ENCODE measurements at places on chromosomes 3 and 15. TPM values are rescaled to one million over a fixed set of nuclear protein-coding genes. Genes with fewer than 3 reads are reported as not detected.

GRCh38 chr3:158743664-158744566 lies 11.7 kb upstream of the RARRES1 start:
- no peak overlapping the region for H3K4me3 ChIP-seq
- no peaks in the 10 kb centered on the region for H3K4me1 ChIP-seq
- no peaks in the 10 kb centered on the region for H3K36me3 ChIP-seq
- DNase-seq = no peak

Gene MINDY4B
- not detected for total RNA-seq

GRCh38 chr15:78205337-78205736 lies 29.0 kb downstream of the ACSBG1 start:
- H3K27ac ChIP-seq = no peak overlapping the region
- no peaks in the 10 kb centered on the region for H3K27me3 ChIP-seq
- no peaks in the 10 kb centered on the region for H3K36me3 ChIP-seq
- H3K4me3 ChIP-seq = no peak overlapping the region
- no peak for DNase-seq
- no peaks in the 10 kb centered on the region for H3K4me1 ChIP-seq

GRCh38 chr3:102031834-102032233 lies 182.5 kb downstream of the NFKBIZ start:
- no peaks in the 10 kb centered on the region for H3K4me1 ChIP-seq
- H3K36me3 ChIP-seq = no peaks in the 10 kb centered on the region
- no peak overlapping the region for H3K4me3 ChIP-seq
- H3K27me3 ChIP-seq = no peaks in the 10 kb centered on the region
- H3K27ac ChIP-seq = no peak overlapping the region

Gene PRRT3
- 2.5 TPM for total RNA-seq

- no peaks in the 10 kb centered on the region for H3K36me3 ChIP-seq
- no peak overlapping the region for H3K4me3 ChIP-seq
- H3K27ac ChIP-seq = no peak overlapping the region
- H3K27me3 ChIP-seq = no peaks in the 10 kb centered on the region
- H3K4me1 ChIP-seq = no peaks in the 10 kb centered on the region
- no peak for DNase-seq
These were observed 71.1 kb downstream of the LRRFIP2 start for GRCh38 chr3:37103103-37103808.

DNA sequence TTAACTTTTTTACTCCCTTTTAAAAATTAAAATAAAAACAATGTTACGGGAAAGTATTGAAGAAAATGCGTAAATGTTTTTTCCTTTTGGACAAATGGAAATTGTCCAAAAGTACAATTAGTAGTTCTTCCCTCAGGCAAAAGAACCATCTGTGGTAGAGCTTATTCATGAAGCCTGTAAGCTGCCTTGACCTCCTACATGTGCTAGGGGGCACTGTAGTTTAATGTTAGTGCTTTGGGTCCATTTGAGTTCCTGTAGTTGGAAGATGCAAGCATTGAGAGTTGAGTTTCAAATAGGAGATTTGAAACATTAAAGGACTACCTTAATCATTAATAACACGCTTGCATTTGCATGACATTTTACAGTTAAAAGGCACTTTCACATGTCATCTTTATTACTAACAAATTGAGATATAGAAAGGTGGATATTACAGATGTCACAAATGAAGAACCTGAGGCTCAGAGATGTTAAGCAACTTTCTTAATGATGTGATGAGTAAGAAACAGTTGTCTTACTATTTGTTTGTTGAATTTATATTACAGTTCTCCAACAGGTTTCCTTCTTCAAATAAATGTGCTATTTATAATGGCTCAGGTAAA lies 1.8 kb upstream of the ZNF385D start:
- no peaks in the 10 kb centered on the region for H3K36me3 ChIP-seq
- DNase-seq = peak; percentile 35
- H3K4me3 ChIP-seq = no peak overlapping the region
- no peaks in the 10 kb centered on the region for H3K27me3 ChIP-seq
- H3K27ac ChIP-seq = no peak overlapping the region
- H3K4me1 ChIP-seq = no peaks in the 10 kb centered on the region

DNA sequence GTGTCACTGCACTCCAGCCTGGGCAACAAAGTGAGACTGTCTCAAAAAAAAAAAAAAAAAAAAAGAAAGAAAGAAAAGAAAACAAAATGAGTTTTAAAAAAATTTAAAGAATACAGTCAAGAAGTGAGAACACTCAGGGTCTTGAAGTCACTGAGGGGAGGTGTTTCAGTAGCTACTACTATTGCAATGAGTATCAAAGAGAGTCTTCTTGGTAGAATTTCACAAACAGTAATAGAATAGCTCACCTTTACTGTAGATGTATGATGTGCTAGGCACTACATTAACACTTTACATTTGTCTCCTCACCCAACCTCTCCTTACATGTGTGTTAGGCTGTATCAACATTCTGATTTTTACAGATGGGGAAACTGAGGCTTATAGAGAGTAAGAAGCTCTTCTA lies 43.9 kb downstream of the EOMES start:
- no peaks in the 10 kb centered on the region for H3K36me3 ChIP-seq
- H3K4me3 ChIP-seq = no peak overlapping the region
- no peaks in the 10 kb centered on the region for H3K4me1 ChIP-seq
- no peak overlapping the region for H3K27ac ChIP-seq

- H3K4me1 ChIP-seq = peaks cover 9% of the 10 kb centered on the region
- no peak for DNase-seq
- no peaks in the 10 kb centered on the region for H3K36me3 ChIP-seq
- H3K27ac ChIP-seq = peak overlapping the region; percentile 50
- H3K27me3 ChIP-seq = no peaks in the 10 kb centered on the region
- no peak overlapping the region for H3K4me3 ChIP-seq
These were observed 70.7 kb downstream of the SSR3 start for GRCh38 chr3:156483961-156484787.

Gene P3H2
- 50.7 TPM for total RNA-seq

- no peaks in the 10 kb centered on the region for H3K36me3 ChIP-seq
- no peaks in the 10 kb centered on the region for H3K27me3 ChIP-seq
- H3K4me1 ChIP-seq = peaks cover 6% of the 10 kb centered on the region
- peak overlapping the region; percentile 45 for H3K27ac ChIP-seq
- DNase-seq = no peak
- no peak overlapping the region for H3K4me3 ChIP-seq
These were observed 392.3 kb upstream of the NECTIN3 start for GRCh38 chr3:110679285-110679684.

DNA sequence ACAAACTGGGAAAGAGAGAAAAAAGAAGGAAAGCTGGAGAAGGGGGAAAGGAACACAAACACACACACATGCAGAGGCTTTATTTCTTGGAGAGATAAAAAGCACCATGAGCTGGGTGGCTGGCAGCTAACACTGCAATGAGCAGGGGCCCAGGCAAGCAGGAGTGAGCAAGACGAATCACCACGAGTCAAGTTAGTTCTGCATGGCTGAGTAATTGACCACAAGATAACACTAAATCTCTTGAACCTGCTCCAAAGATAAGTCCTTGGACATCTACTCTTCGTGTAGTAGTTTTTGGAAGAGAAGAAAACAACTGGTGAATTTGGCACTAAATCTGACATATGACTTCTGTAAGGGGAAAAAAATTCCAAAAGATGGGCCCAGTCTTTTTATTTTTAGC lies 100.9 kb downstream of the MYO5A start:
- H3K4me1 ChIP-seq = no peaks in the 10 kb centered on the region
- DNase-seq = peak; percentile 4

- H3K4me3 ChIP-seq = no peak overlapping the region
- peak; percentile 92 for DNase-seq
- no peak overlapping the region for H3K27ac ChIP-seq
- no peaks in the 10 kb centered on the region for H3K27me3 ChIP-seq
- H3K36me3 ChIP-seq = no peaks in the 10 kb centered on the region
These were observed 463.6 kb upstream of the KCNMB2 start for GRCh38 chr3:178072391-178073305.

DNA sequence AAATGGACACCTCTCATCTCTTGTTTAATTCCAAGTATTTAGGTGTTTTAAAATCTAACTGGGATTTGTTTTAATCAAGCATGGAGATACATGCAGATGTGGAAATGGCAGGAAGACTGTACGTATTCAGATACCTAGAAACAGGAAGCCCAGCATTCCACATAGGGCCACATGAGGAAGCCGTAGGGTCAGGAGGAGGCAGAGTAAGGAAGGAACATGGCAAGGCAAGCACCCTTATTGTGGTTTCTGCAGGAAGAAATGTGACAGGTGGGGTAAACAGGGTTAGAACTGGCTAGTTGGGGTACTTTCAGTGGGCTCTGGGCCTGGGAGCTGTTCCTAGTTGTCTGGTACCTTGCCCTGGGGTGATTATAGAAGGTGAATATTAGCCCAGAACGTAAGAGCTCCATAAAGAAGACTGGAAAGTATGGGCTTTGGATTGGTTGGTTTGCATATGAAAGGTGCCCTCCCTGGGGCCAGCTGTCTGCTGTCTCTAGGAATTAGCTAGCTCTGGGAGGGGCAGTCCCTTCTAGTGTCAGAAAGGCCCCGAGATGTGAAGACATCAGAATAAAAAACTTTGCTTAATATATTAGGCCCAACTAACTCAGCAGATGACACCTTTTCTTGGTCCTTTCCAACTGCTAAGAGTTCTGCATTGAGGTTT lies 107.7 kb upstream of the CADPS start:
- H3K4me1 ChIP-seq = no peaks in the 10 kb centered on the region
- H3K4me3 ChIP-seq = no peak overlapping the region
- H3K36me3 ChIP-seq = no peaks in the 10 kb centered on the region
- DNase-seq = no peak

GRCh38 chr3:22732641-22733040 lies 470.5 kb upstream of the UBE2E2 start:
- H3K27me3 ChIP-seq = no peaks in the 10 kb centered on the region
- no peaks in the 10 kb centered on the region for H3K36me3 ChIP-seq
- H3K4me1 ChIP-seq = no peaks in the 10 kb centered on the region
- H3K27ac ChIP-seq = no peak overlapping the region

GRCh38 chr3:149026718-149027117 lies 35.4 kb downstream of the GYG1 start:
- no peaks in the 10 kb centered on the region for H3K27me3 ChIP-seq
- H3K4me3 ChIP-seq = no peak overlapping the region
- H3K4me1 ChIP-seq = no peaks in the 10 kb centered on the region

Gene SEMA6D
- total RNA-seq = 6.3 TPM

DNA sequence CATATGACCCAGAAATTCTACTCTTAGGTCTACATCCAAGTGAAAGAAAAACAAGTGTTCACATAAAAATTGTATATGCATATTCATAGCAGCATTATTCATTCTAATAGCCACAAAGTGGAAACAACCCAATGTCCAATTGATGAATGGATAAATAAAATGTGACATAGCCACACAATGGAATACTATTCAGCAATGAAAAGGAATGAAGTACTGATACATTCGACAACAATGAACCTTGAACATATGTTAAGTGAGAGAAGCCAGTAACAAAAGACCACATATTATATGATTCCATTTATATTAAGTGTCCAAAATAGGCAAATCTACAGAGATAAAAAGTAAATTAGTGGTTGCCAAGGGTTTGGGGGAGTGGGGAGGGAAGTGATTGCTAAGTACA lies 70.2 kb upstream of the ACTC1 start:
- no peaks in the 10 kb centered on the region for H3K27me3 ChIP-seq
- peaks cover 89% of the 10 kb centered on the region for H3K36me3 ChIP-seq
- no peak overlapping the region for H3K27ac ChIP-seq
- H3K4me3 ChIP-seq = no peak overlapping the region
- no peak for DNase-seq

DNA sequence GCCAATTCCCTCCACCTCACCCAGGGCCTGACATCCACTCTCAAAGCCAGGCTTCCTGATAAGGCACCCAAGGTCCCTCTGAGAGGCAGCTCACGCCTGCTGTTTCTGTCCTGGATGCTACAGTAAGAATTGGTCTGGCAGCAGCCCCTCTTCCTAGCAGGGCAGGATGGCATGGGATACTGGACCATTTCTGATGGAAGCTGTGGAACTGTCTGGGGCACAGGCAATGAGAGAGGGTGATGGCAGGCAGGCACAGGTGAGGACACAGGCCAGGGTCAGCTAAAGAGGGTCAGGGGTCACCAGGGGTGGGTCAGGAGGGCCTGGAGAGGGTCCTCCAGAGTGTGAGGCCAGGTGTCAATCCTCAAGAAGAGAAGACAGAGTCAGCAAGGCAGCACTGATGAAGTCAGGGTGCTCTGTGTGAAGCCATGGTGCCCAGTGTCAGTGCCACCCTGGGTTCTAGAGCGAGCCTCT lies 41.9 kb upstream of the SLC41A3 start:
- no peak for DNase-seq
- no peaks in the 10 kb centered on the region for H3K36me3 ChIP-seq
- H3K4me3 ChIP-seq = no peak overlapping the region

- no peak overlapping the region for H3K27ac ChIP-seq
- DNase-seq = no peak
- no peaks in the 10 kb centered on the region for H3K4me1 ChIP-seq
- no peaks in the 10 kb centered on the region for H3K27me3 ChIP-seq
These were observed 133.6 kb downstream of the TJP1 start for GRCh38 chr15:29688506-29689286.

- DNase-seq = no peak
- H3K4me3 ChIP-seq = no peak overlapping the region
- no peaks in the 10 kb centered on the region for H3K36me3 ChIP-seq
- peaks cover 29% of the 10 kb centered on the region for H3K27me3 ChIP-seq
- H3K27ac ChIP-seq = no peak overlapping the region
These were observed 1.9 kb upstream of the FETUB start for GRCh38 chr3:186638259-186638658.

DNA sequence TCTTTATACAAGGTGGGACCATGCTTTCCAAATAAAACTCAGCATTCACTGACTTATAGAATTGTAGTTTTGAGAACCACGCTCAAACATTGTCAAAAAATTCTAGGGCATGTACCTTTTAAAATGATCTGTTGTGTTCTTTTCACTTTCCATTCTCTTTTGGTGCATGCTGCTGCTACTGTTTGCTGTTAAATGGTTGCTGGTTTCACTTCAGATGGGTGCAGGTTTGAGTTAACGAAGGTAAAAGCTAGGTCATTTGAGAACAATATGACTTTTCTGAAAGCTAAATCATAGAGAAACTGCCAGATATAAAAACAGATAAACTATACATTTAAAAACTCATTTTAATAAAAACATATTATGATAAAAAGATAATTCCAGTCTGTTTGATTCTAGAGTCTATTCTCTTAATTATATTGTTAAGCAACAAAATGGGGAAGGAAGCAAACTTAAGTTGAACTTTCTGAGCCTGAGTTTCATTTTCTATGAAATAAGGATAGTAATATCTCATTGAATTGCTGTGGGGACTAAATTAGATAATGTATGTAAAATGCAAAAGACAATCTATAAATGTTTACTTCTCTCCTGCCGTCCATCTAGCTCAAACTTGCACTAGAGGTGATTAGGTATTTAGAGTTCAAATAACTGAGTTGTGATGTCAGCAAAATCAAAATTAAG lies 82.4 kb downstream of the OXSM start:
- no peak for DNase-seq
- H3K4me3 ChIP-seq = no peak overlapping the region
- no peaks in the 10 kb centered on the region for H3K36me3 ChIP-seq
- no peak overlapping the region for H3K27ac ChIP-seq

Gene PGBD4
- 1.8 TPM for total RNA-seq

Gene AGBL1
- total RNA-seq = 0.32 TPM
